Uterus (tissue), 4 donors: ENCODE measurements at places on chromosomes 5 and 9. TPM values are rescaled to one million over a fixed set of nuclear protein-coding genes. Genes with fewer than 3 reads are reported as not detected.

Gene ZNF474
- total RNA-seq: not detected

Gene IFNB1
- total RNA-seq: not detected

Gene SLC27A6
- not detected for total RNA-seq

Gene LMX1B
- not detected for total RNA-seq

DNA sequence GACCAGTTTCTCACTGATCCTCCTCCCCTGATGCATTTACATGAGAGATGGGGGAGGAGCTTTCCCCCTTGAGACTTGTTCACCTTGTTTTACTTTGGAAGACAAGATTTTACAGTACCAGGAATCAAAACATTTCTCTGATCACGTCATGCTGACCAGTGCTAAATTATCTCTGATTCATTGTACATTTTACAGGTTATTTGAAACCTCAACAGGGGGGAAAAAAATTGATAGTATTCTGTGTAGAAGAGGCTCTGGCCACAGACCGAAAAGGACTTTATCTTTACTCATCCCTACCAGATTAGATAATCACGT is 133.9 kb downstream of the GRIA1 start:
- no peak overlapping the region for H3K4me3 ChIP-seq
- no peaks in the 10 kb centered on the region for H3K27me3 ChIP-seq
- no peak for DNase-seq
- H3K4me1 ChIP-seq: no peaks in the 10 kb centered on the region

- H3K4me3 ChIP-seq: peak overlapping the region; percentile 75
- DNase-seq: no peak
- H3K27ac ChIP-seq: peak overlapping the region; percentile 88
- no peaks in the 10 kb centered on the region for H3K4me1 ChIP-seq
Observed at GRCh38 chr9:34647084-34647403, 569 bp downstream of the GALT start.

DNA sequence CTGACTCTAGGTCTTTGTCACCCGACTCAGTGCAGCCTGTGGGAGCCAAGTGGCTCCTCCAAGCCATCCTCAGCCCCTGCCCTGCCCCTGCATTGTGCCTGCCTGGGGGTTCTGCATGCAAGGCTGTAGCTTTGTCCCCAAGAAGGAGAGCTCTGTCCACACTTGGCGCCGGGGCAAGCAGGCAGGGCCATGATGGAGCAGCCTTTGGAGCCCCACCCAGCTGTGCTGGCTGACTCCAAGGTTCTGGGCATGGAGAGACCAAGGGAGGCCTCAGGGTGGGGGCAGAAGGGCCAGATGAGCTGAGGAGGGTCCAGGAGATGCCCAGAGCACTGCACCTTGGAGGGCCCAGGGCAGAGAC is 226.2 kb downstream of the CACNA1B start:
- H3K27me3 ChIP-seq: no peaks in the 10 kb centered on the region
- no peaks in the 10 kb centered on the region for H3K36me3 ChIP-seq
- H3K4me1 ChIP-seq: no peaks in the 10 kb centered on the region

GRCh38 chr5:132024117-132024435 is 12.6 kb upstream of the ACSL6 start:
- no peak overlapping the region for H3K4me3 ChIP-seq
- no peaks in the 10 kb centered on the region for H3K36me3 ChIP-seq
- no peak overlapping the region for H3K27ac ChIP-seq

- no peaks in the 10 kb centered on the region for H3K36me3 ChIP-seq
- peak overlapping the region; percentile 21 for H3K27ac ChIP-seq
- H3K4me3 ChIP-seq: no peak overlapping the region
- no peaks in the 10 kb centered on the region for H3K27me3 ChIP-seq
Observed at GRCh38 chr9:97592126-97592525, 41.0 kb downstream of the TSTD2 start.

- H3K4me1 ChIP-seq: no peaks in the 10 kb centered on the region
- H3K27ac ChIP-seq: no peak overlapping the region
- H3K27me3 ChIP-seq: peaks cover 47% of the 10 kb centered on the region
- DNase-seq: no peak
- no peaks in the 10 kb centered on the region for H3K36me3 ChIP-seq
Observed at GRCh38 chr5:93607367-93608258, 24.6 kb downstream of the NR2F1 start.

DNA sequence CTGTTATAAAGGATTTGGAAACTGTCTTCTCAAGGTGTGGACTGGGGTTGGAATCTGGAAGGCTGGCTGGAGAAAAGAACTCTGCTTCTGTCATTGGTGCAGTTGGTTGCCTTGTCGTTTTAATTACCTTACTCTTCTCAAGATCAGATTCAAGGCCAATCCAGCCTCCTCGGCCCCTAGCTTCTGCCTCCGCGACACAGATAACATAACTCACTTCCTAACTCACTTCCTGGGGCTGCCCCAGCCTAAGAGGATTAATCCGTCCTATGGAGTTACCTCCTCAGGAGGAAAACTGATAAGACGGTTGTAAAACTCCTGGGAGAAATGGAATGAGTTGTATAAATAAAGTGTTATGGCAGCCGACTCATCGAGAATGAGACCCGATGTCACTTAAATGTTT is 389.1 kb upstream of the WWC1 start:
- H3K4me1 ChIP-seq: no peaks in the 10 kb centered on the region
- no peak overlapping the region for H3K27ac ChIP-seq
- DNase-seq: no peak
- no peak overlapping the region for H3K4me3 ChIP-seq
- no peaks in the 10 kb centered on the region for H3K36me3 ChIP-seq

GRCh38 chr5:131371835-131372234 is 108.0 kb downstream of the CDC42SE2 start:
- H3K27me3 ChIP-seq: no peaks in the 10 kb centered on the region
- no peak for DNase-seq
- no peak overlapping the region for H3K4me3 ChIP-seq
- no peaks in the 10 kb centered on the region for H3K36me3 ChIP-seq
